Skeletal muscle cell (primary cell): ENCODE measurements at places on chromosomes 7 and 10.

GRCh38 chr7:16881844-16882243 lies at the start of gene AGR3:
AGR3 (minus strand) TSS chr7:16881983; CDS start chr7:16878618, 3,365 bp downstream.
- no peak for DNase-seq

- no peak for DNase-seq
Measured at GRCh38 chr7:27723085-27723484, 16.9 kb upstream of the TAX1BP1 start.

GRCh38 chr10:58237014-58237834 lies 30.5 kb downstream of the IPMK start:
- DNase-seq: peak; percentile 68

GRCh38 chr7:146319629-146320028 lies 203.0 kb downstream of the CNTNAP2 start:
- no peak for DNase-seq

DNA sequence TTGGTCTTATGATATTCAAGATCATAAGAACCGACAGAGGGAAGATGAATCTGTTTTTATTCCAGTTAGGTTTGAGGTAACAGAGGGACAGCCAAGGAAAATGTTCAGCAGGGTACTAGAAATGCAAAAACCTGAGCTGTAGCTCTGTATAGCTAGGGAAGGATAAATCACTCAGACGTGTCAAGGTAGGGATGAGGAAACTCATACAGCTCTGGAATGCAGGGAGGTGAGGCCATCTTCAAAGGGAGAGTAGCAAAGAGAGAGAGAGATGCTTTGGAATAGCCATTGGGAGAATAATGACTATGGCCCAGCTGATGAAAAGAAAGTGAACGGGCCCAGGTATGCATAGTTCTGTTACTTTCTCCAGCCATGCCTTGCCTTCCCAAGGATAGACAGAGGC lies 77.8 kb downstream of the PAX2 start:
- DNase-seq: no peak

GRCh38 chr7:131159961-131160361 lies 167.7 kb upstream of the MKLN1 start:
- no peak for DNase-seq

GRCh38 chr10:131563411-131563810 lies 251.9 kb upstream of the TCERG1L start:
- DNase-seq: no peak
